ENCODE measurements at places on chromosomes 6 and 20.
A peak's percentile ranks its signal among the peaks of the same experiment; 100 is the strongest.

- no peak for DNase-seq
Measured at GRCh38 chr6:138013959-138014358, 93.3 kb downstream of the PERP start.

DNA sequence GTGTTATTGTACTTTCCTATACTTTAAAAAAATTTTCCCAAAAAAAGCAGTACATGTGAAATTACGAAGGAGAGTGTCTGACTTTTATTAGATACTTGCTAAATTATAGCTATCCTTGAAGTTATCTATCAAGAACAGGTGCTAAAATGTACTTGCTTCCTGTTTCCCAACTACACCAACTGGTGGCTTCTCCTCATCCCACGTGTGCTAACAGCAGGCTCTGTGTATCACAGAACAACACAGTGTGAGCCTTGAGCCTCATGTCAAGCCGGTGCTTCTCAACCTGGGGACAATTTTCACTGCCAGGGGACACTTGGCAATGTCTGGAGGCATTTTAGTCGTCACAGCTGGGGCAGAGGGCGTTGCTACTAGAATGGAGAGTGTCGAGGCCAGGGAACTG lies 36.2 kb upstream of the CDYL start:
- DNase-seq, result no peak

DNA sequence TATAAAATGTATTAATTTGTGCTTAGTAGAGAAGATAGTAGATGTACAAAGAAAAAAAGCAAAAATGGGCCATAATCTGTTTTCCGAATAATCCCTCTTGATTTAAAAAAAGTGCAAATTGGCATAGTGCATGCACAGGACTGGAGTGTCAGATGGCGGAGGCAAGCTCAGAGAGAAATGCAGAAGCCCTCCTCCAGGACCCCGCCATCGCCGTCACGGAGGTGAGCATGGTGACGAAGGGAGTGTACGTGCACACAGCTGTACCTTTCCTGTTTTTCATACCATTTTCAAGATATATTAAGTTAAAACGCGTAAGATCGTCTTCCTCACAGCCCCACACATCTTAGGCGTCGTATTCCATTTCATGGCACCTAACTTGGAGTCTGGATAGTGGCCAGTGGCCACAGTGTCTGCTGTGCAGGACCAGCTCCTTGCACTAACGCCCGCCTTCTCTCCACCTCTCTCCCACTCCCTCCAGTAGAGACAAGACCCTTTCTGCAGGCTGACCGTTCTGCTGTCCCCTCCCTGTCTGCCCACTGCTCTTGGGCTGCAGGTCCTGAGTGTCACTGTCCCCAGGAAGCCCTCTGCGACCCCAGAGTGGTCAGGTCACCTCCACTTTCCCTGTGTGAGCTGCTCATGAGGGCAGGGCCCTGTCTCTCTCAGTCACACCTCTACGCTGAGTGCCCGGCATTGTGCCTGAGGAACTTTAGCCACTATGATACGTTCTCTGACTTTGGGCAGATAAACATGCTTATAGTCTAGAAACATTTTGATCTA lies 9.8 kb downstream of the DUSP22 start:
- no peak for DNase-seq

DNA sequence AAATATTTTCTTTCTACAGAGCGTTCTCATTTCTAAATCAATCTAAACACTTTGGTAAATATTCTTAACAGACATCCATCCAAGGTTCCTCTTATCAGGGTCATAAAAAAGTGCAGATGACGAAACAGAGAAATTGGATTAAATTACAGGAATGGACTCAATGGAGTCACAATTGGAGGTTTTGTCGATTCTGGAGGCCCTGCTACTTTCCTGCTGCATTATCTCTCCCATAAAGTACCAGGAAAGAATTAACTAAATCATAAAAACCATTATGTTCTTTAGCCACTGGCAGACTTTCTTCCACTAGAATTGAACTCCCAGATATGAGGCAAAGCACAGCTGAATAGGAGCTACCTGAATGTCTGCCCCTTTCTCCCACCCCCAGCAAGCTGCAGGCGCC lies 610.6 kb downstream of the HDGFL1 start:
- DNase-seq, result no peak

DNA sequence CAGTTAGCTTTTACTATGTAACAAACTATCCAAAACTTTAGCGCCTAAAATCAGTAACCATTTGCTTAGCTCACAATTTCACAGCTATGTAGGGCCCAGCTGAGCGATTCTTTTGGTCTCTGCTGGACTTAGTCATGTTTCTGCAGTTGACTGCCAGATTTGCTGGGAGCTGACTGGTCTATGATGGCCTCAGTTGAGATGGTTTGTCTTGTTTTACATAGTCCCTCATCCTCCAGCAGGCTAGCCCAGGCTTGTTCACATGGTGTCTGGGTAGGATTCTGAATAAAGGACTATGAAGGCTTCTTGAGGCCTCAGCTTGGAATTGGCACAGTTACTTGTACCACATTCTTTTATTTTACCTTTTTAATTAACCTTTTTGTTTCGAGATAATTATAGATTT lies 247.8 kb upstream of the CHD6 start:
- DNase-seq, result no peak

- peak; percentile 26 for DNase-seq
Measured at GRCh38 chr6:142846459-142846831, 98.5 kb downstream of the HIVEP2 start.

GRCh38 chr20:51388227-51388626 lies 154.3 kb downstream of the NFATC2 start:
- DNase-seq, result peak; percentile 36

GRCh38 chr6:49497304-49497703 lies 2.4 kb upstream of the GLYATL3 start:
- no peak for DNase-seq

- peak; percentile 84 for DNase-seq
Measured at GRCh38 chr20:34579191-34579978, 20.9 kb downstream of the MAP1LC3A start.

- DNase-seq, result peak; percentile 45
Measured at GRCh38 chr20:37418591-37419109, 72.7 kb downstream of the SRC start.

GRCh38 chr20:61295682-61296628 lies 43.9 kb downstream of the CDH4 start:
- no peak for DNase-seq

DNA sequence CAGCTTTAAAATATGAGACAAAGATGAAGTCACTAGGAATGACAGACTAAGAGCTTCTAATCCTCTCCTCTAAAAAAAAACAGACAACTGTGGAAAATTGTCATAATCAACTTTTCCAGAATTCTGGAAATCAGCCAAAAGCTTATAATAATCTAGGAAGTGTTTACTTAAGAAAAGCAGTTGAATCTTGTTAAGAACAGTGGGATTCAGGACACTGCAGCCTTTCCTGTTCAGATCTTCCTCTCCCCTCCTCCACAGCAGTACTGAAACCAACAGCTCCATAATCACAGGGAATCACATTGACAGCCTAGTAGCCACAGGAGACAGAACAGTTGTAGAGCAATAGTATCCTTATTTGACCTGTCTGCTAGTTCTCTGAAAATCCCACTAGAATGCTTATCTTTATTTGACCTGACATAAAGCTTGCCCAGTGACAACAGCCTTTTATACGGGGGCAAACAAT lies 41.6 kb downstream of the IBTK start:
- no peak for DNase-seq

- DNase-seq, result no peak
Measured at GRCh38 chr20:63934271-63935068, 21.7 kb downstream of the UCKL1 start.

DNA sequence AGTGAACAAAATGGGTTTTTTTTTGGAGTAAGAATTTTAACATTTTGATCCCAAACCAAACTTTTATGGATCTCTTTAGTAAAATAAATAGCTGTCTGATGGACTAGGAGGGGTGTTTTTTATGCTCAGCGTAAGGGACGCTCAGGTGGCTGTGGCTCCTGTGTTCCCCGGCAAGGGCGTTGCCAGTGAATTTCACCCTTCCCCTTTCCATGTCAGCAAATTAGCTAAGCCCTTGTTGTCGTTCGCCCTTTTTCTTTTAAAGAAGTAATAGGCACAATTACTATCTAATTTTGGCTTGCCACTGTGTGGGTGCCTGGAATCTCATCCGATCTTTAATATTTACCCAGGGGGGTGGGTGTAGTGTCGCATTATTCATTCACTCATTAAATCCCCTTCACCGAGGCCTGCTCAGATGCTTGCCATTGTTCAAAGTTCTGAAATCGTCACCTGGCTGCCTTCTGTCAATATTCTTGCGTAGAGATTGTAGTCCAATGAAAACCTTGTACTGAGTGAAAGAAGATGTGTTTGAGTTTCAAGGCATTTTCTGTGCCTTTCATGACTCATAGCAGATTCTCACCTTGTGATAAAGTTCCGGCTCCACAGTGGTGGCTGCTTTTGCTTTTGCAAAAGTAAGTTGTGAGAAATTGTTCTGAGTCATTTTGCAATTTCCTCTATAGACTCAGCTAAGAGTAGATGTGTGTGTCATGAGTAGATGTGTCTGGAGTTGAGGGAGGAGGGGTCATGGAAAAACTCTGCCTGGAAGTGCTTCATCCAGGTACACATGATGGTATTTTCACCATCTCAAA lies 40.0 kb upstream of the CLDN20 start:
- peak; percentile 68 for DNase-seq

GRCh38 chr20:36308986-36309385 lies 2.8 kb downstream of the DLGAP4 start:
- DNase-seq, result no peak

- peak; percentile 56 for DNase-seq
Measured at GRCh38 chr6:84193114-84193708, 34.2 kb downstream of the CEP162 start.

DNA sequence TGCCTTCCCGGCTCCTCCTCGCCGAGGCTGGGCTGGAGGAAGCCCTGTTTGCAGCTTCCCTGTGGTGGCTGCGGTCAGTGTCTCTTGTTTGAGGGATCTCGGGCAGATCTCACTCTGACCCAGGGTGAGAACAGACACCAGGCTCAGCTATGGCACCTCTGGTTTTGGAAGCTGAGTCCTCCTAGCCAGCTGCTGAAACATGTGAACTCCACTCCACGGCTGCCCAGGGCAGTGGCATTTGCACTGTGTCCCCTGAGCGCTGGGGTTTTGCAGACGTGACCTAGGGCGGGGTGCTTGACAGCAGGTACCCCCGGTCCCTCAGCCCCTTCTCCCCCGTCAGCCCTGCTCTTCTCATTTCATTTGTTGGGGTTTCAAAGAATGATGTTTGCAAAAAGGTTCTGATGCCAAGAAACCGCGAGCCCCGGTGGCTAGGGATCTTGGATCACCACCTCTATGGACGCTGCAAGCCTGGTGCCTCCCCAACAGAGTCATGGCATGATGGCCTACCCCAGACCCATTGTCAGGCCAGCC lies 55.0 kb upstream of the DACT2 start:
- no peak for DNase-seq

DNA sequence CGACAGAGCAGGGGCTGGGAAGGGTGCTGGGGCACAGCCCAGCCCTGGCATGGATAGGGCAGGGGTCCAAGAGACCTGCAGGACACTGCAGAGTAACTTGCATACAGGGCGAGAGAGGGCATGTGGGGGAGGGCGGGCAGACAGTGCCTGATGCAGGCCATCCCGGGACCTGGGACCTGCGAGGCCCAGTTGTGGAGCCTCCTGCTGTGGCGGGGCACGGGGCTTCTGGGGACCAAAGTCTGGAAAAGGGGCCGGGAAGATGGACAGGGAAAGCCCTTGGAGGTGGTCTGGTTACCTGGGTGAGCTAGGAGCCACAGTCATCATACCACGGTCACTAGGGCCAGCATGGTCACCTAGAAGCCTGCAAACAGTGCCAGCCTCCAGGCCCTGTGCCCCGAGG lies 412 bp upstream of the TUBB1 start:
- no peak for DNase-seq

GRCh38 chr20:63042448-63043071 lies 35.8 kb upstream of the BHLHE23 start:
- no peak for DNase-seq

- no peak for DNase-seq
Measured at GRCh38 chr20:31440012-31440659, at the start of gene DEFB123. Gene DEFB123, plus strand, starts transcription at chr20:31440632. Its CDS starts 67 bp downstream, at chr20:31440699.

DNA sequence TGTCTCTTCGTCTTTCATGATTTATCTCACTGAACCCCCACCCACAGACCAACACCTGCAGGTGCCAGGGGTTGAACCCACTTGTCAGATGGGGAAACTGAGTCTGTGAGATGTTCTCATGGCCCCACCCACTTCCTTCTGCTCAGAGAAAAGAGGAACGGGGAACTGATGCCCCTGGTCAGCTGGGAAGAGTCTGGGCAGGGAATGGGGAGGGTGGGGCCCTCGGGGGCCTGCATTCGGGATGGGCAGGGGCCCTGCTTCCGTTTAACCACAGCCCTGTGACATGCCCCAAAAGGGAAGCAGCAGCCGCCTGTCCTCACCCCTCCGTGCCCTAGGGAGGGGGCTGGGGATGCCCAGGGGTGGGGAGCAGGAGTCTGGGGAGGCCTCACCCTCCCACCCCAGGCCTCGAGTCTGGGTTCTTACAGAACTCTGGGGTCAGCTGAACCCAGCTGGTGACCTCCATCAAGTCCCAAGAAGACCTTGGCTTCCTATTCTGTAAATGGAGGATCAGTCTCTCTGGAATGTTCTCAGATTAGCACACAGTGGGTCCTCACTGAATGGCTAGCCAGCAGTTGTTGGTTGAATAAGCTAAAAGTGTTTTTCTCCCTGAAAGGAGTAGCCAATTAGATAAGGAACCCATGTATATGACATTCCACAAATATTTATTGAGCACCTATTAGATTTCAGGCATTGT lies 81.5 kb downstream of the CEBPB start:
- no peak for DNase-seq

- no peak for DNase-seq
Measured at GRCh38 chr6:127608554-127609270, 31.7 kb downstream of the C6orf58 start.

DNA sequence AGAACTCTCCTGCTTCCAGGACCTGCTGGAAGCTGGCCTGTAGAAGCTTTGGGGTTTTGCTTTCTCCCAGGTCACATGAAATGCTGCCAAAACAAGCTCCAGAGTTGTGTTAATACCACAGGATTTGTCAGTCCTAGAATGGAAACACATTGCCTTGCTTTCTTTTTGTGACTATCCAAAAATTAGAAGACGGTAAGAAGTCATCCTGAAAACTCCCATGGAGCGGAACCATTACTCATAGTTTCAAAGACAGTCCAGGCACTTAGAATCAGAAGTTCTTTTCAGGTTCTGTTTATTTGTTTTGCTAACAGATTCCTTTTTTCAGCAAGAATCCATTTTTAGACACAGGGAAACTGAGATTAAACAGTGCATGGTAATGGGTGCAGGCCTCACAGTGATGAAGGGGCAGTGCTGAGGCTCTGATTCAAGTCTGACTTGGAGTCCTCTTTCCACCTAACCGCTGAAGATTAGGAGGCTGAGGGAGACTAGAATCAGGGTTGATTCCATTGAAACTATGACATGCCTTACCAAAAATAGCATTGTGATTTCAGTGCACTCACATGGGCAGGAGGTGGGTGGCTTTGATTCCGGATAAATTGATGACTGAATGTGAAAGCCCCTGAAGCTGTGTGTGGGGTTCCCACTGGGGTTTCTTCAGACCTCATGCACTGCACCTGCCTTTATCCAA lies 72.2 kb upstream of the NAA20 start:
- peak; percentile 22 for DNase-seq

GRCh38 chr20:25310268-25310920 lies 62.5 kb downstream of the PYGB start:
- peak; percentile 88 for DNase-seq

GRCh38 chr20:19758133-19758500 lies at the start of gene RIN2:
Gene RIN2, plus strand, starts transcription at chr20:19758258. Its CDS starts 131,344 bp downstream, at chr20:19889602.
- peak; percentile 77 for DNase-seq

GRCh38 chr20:53959911-53960578 lies 110.3 kb downstream of the BCAS1 start:
- peak; percentile 36 for DNase-seq

All from GM03348 (cell line).